ENCODE measurements at places on chromosomes 12 and 14.

GRCh38 chr14:65073605-65074201 is 28.6 kb downstream of the MAX start:
- no peak for DNase-seq

GRCh38 chr12:52789637-52790426 is 6.1 kb downstream of the KRT3 start:
- DNase-seq: no peak

GRCh38 chr14:81406863-81407262 is 6.7 kb upstream of the STON2 start:
- no peak for DNase-seq

GRCh38 chr12:45705404-45705803 is 24.1 kb upstream of the ARID2 start:
- no peak for DNase-seq

DNA sequence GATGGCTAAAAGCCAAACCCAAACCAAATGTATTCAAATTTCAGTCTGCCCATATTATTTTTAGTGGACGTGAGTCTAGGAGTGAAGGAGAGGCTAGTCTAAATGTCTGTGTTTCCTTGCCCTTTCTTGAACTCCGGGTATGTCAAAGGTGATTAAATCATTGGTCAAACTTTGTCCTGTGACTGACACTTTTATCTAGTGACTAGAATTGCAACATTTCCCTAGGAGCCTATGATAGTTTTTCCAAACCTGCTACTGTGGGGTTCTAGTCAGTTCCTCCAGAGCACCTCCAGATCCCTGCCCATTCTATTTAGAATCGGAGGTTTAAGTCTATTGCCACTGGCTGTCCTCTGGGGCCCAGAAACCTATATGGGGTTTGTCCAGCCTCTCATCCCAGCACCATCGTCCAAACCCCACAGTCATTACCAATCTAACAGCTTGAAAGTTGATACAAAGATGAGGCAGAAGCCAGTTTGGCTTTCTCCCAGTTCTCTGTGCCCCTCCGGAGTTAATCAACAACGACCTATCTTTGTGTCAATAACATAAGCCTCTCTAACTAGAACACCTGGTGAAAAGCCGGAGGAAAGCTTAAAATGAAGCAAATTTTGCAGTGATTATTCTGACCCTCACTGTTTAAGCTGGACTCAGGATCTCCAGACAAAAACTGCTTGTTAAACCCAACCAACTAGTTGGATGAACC is 306.7 kb downstream of the ZFP36L1 start:
- DNase-seq: no peak

GRCh38 chr14:70828188-70828587 is 18.9 kb upstream of the MAP3K9 start:
- no peak for DNase-seq

GRCh38 chr12:114697741-114698565 is 14.0 kb upstream of the TBX3 start:
- DNase-seq: no peak

DNA sequence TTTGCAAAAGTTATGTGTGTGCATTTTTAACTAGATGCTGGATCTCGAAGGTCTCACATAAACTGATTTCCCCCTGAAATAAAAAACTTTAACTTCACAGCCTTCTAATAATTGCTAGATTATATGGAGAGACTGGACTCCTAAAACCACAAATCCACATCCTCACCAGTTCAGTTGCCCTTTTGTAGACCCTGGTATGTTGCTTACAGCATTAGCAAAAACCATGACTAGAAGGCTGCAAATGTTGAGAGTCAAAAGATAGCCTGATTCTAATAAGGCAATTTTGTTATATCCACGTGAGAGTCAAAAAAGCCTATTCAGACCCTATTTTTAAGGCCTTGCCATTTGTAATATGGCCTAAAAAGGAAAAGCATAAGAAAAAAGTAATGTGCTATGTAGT is 37.4 kb downstream of the RASSF8 start:
- DNase-seq: no peak

GRCh38 chr12:24756479-24757024 is 192.3 kb downstream of the BCAT1 start:
- no peak for DNase-seq

DNA sequence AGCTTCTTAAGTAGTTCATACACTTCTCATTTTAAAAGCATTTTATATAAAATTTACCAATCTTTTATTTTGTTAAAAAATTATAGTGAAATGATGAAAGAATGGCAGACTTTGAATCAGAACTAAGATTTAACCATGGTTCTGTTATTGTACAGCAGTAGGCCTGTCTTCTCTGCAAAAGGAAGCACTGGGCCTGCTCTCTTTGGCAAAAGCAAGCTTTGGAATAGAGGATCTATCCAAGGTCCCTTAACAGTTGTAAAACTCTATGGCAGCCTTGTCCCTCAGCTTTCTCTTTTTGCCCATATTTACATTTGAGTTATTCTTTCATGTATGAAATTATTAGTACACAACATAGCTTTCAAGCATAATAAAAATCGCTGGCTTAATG is 82.8 kb downstream of the PLEKHG7 start:
- no peak for DNase-seq

DNA sequence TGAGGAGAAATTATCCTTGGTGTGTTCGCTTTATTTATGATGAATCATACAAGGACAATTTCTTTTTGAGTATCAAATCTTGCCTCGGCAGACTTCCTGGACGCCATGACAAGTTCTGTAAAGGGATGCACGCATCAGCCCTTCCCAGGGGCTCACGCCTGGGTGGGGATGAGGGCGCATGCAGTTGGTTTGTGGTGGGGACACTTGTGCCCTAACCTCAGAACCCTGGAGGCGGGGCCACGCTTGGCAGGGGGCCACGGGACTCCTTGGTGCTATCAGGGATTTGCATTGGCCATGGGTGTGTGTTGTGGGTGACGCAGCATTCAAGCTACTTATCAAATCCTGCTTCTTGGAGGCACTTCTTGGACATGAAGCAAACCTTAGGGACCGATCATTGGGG is 143.8 kb upstream of the RTL1 start:
- DNase-seq: no peak

DNA sequence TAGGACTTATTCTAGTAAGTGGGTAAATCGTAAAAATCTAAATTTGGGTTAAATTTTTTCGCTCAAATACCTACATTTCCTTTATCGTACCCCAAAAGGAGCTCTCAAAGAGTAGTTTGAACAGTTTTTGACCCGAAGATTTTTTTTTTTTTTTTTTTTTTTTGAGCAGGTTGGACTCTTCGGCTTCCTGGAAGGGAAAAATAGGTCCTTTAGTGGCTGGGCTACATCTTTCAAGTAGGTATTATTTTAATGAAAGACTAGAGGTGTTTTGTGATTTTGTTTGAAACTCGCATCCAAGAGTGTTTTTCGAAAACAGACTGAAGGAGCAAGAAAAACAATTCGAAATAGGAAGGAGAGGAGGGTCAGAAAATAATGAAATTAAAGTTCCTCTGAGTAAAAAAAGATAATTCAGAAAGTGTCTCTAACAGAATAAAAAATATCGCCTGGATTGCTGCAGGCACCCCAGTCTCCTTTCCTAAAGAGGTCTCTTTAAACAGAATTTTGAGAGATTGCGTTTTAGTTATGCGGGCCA is 6.0 kb downstream of the CDKN1B start:
- DNase-seq: no peak

DNA sequence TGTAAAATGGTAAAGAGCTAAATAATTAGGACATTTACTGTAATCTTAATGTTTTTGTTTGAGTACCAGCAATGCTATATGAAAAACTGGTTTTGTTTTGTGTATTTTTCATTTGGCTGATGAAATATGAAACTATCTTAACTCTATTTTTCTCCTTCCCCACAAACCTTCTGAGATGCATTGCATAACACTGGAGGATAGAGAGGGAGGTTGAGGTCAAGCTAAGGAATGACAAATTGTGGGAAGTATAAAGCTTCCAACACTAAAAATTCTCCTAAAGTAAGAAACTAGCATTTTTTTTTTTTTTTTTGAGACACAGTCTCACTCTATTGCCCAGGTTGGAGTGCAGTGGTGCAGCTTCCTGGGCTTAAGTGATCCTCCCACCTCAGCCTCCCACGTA is 31.5 kb upstream of the SRP54 start:
- DNase-seq: no peak

- no peak for DNase-seq
These were observed 140.0 kb downstream of the KICS2 start for GRCh38 chr12:64082116-64082515.

DNA sequence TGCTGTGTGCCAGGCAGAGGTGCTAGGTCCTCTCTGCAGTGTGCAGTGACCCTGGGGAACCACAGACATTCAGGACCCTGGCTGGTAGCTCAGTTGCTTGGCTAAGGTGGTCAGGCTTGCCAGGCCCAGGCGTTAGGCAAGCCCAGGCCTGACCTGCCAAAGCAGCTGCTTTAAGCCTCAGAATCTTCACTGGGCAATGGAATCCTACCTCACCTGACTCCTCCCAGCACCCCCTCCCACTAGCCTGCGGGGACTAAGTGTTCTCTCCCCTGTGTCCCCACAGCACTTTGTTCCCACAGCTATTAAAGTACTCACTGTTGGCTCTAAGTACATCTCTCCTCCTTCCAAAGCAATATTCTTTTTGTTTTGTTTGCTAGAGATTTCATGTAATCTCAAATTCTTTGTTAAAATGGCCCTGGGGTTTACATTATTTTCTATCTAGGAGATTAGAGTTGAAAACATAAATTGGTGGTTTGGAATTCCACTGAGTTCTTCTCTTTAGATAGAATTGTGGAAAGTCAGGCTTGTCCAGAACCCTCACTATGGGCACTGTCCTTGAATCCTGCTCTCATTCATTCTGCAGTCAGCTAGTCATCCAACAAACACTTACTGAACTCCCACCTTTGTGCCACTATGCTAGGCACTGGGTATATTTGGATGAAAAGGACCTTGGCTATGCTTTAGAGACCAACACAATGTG is 44.4 kb downstream of the DGLUCY start:
- no peak for DNase-seq

- DNase-seq: no peak
These were observed 481.5 kb downstream of the NPAS3 start for GRCh38 chr14:33420051-33420627.

GRCh38 chr12:124646385-124647230 is 79.2 kb upstream of the NCOR2 start:
- peak; percentile 41 for DNase-seq

DNA sequence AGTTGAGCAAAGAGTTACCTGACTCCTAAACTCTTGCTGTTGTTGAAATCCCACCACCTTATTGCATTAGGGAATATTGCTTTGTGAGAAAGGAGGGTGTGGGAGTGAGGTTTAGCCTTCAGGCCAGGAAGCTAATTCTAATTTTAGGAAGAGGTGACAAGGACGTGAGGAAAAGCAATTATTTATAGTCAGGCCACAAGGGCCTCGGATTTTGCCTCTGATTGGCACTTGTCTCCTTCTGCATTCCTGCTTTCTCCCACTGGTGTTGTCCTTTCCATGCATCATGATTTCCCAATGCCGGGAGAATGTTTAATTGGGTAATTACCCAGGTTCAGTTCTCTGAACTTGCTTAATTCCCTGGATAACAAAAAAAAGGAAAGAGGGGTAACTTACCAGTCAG is 37.9 kb upstream of the SLC38A2 start:
- no peak for DNase-seq

DNA sequence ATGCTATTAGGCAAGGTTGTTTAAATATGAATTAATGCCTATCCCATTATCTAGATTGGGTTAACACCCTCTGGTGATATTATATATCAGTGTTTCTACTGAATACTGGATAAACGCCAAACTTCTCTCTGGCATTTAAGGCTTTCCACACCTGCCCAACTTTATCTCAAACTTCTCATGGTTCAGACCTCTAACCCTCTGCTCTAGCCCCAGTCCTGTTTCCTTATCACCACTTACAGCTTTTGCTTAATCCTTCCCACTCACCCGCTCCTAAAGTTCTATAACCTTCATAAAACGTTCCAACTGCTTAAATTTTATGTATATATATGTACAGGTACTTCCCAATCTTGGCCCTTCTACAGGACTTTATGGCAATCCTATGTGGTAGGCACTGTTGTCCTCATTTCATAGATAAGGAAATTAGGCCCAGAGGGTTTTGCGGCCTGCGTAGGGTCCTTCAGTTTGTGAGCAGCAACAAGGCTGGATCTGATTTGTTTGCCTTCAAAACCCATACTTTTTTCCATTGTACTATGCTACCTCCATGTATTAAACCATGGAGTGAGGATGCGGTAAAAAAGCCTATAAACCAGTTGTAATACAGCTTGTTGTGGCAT is 1.2 kb downstream of the LPCAT3 start:
- DNase-seq: no peak

- DNase-seq: no peak
These were observed 55.5 kb downstream of the FAM222A start for GRCh38 chr12:109768901-109769670.

GRCh38 chr14:42014301-42014700 is 407.6 kb downstream of the LRFN5 start:
- DNase-seq: no peak

DNA sequence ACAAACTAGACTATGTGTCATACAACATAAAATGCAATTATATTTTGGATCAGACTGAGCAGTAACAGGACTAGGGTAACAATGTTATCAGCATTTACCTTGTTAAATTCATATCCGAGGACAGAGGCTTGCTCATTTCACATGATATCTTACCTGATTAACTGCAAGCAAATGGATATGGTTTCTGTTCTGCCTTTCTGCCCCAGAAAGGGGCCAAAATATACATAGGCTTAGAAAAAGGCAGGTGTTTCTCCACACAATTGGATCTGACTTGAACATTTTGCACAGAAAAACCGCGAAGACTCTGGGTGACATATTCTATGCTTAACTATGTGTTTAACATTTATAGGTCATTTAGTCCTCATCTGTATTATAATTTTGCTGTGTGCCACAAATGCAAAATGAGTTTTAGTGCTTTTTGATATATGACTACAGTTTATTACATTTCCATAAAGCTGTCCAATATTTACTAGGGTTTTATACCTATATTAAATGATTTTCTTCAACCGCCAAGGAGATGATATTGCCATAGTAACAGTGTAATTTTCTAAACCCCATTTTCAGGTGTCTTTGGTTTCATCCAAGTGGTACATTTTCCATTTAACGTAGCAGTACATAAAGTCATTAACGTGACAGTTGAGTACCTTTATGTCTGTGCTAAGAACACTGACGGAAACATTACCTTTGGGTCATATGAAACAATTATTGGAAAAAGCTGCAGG is 249.3 kb upstream of the KRR1 start:
- DNase-seq: no peak

DNA sequence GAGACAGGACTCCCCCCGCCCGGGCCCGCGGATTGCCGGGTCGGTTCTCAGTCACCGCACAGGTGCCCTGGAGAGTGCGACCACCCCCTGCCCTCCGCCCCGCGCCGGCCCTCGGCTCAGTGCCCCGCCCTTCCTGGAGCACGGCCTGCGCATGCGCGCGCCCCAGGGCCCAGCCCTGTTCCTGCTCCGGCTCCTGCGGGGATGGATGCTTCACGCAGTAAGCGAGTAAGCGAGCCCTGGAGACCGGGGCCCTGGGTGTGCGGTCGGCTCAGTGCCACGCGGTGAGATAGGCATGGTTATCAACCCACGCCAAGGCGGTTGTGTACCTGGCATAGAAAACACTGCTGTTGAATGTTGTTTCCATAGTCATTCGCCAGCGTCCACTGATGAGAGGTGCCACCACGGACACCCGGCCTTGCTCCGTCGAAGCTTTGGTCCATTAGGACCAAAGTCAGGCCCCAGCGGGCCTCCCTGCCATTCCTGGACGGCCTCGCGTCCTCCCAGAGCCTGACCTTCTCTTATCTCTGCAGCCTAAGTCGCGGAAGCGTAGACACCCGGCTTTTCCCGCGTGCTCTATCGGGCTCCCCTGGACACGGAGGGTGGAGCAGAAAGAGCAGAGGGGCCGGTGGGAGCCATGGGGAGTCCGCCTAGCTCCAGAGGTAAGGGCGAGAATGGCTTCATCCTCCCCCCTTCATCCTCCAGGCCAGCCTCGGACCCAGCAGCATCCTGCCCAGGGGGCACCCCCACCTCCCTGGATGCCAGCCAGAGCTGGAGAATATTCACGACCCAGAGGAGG is 90.6 kb downstream of the PAPOLA start:
- peak; percentile 64 for DNase-seq

Measured in T-helper 2 cell treated with Interferon-gamma antibody and Interleukin-4, amounts not matched to agents 5 μg/mL and 100 μg/mL, for 36 hours (primary cell).